ENCODE measurements at places on chromosomes 16 and 17.

DNA sequence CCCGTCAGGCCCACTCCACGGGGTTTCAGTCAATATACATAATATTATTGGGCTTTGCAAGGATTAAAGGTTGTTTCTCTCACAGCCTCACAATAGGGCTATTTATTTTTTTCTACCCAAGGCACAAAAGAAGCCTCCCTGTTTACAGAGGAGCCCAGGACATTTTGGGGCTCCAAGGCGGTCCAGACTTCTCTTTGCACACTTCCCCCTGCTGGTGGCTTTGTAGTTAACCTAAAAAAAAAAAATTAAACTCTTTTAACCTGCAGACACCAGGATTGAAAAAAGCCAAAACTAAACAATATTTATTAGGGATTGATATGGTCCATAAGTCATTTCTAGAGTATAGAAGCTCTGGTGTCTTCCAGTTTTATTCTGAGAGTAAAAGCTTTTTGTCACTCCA is 169.7 kb upstream of the ZFHX3 start:
- DNase-seq, result no peak

- no peak for DNase-seq
Observed at GRCh38 chr16:88588148-88588547, 17.9 kb downstream of the ZC3H18 start.

GRCh38 chr16:73916829-73917594 is 379.6 kb upstream of the PSMD7 start:
- DNase-seq, result no peak

- no peak for DNase-seq
Observed at GRCh38 chr17:2947588-2947950, 115.8 kb downstream of the OR1D5 start.
